ENCODE measurements at places on chromosomes 2 and 18.
A peak's percentile ranks its signal among the peaks of the same experiment; 100 is the strongest.

DNA sequence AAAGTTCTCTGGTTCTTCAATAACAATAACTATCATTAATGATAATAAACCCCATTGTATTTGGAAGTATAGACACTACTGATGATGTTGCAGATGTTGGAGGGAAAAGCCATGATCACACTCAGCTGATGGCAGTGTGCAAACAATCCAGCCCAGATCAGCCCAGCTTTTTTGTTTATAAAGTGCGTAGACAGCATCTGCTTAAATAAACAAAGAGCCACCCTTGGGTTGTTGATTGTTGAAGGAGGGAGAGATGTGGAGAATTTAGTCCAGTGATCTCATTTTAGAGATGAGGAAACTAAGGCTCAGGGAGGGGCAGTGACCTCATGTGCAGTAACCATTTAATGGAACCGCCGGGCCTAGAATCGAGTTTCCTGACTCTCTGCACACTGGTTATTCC lies 56.0 kb upstream of the MEX3C start:
- no peak for DNase-seq

DNA sequence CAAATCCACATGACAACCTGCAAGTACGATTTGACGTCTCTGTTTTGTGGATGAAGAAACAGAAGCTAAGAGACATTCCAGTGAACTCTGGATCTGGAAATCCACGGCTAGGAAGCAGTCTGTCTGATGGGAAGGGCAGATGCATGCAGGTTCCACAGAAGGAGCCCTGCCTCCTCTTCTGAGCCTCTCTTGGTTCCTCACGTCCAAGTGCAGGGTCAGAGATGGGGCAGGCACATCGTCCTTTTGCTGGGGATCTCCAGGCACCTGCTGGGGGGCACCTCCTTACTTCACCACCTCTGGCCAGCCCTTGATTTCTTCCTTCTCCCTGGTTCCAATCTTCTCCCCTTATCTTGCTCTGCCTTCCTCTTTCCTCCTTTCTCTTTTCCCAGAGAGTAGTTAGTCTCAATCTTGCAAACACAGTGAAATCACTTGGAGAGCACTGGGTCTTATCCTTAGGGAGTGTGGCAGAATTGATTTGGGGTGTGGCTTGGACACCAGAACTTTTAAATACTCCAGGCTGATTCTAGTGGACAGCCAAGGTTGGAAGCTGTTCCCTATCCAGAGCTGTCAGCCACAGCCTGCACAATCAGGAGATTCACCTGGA lies 137.8 kb downstream of the BCL2 start:
- no peak for DNase-seq

DNA sequence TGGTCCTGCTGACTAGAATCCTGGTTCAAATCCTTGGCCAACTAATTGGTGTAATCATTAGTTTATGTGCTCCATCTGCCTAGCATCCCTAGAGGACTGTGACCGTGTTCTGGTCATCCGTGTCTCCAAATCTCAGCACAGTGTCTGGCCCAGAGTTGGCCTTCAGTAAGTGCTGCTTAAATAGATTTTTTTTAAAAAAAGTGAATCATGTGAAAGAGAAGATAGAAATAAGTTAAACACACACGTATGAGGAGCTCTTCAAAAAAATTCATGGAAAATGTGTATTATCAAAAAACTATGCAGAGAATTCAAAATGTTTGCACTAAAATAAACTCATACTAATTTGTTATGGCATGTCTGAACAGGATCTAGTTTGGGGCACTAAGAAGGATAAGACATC lies 129.3 kb upstream of the TLK1 start:
- no peak for DNase-seq

DNA sequence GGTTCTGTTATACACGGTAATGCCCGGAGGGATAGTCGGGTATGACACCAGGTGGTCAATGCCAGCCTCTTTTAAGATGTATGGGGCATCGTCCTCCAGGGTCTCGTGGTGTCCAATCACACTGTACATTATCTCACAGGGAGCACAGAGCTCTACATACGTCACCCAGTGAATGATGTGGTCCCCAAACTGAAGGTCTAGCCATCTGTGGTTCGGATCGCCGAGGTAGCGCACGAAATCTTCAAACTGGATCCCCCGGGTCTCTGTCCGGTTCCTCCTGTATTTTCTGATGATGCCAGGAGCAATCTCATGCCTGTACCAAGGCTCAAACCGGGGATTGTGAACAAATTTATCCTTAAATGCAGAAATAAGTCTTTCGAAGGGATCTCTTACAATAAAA lies 24.1 kb downstream of the CHST10 start:
- no peak for DNase-seq

GRCh38 chr2:203569677-203570316 lies 34.7 kb upstream of the RAPH1 start:
- no peak for DNase-seq

GRCh38 chr2:177553176-177553884 lies 160.8 kb downstream of the AGPS start:
- DNase-seq, result no peak

DNA sequence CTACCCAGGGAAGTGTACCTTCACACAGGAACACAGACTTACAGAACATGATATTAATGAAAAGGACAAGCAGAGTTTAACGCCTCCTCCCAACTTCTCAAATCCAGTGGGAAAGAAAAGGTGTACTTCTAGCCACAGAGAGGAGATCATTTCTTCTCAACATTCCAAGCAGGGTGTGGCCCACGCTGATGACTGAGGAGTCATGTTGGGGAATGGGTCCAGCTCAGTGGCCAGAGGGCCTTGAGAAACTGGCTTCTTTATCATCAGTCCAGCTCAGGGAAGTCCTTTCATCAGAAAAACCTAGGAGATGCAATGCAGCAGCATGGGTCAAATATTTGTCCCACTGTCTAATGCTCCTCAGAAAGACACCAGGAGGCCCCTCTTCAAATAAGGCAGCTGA lies 63.0 kb downstream of the RBM43 start:
- DNase-seq, result no peak

- no peak for DNase-seq
Measured at GRCh38 chr2:42848265-42848664, 55.9 kb upstream of the HAAO start.

DNA sequence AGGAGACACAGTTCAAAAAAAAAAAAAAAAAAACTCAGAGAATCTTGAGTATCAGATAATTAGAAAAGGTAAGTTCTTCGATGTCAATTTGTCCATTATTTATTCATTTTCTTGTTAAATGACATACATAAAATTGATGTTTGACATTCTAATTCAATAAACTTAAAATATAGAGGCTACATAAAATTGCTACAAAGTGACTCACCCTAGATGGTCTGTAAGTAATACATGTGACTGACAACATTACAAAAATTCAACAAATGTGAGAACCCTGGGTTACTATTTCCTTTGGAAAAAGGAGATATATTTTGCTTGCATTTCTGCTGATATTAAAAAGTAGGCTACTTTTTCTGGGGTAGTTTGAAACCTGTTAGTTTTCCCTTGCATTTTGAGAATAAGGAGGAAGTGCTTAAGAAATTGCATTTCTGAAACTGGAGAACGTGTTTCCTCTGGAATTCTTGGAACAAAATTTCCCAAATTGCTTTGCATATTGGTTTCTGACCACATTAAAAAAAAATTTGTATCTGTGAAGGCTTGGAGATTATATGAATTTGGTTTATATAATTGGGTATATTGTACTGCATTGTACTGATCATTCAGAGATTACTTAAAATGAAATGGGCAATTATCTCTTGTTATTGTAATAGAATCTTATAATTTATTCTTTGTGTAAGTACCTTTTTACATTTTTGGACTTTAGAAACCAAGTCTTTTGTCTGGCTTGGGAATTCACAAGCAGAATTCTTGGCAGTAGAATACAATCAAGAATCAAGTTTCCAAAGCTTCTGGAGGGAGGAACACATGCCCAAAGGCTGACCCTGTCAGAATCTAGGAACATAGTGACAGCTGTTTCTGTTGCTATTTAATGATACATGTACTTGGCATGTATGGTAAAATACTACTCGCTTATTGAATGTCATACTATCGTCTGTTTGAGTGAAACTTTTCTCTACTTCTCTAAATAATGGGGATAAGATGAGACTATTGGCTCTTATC lies 106.1 kb downstream of the DSEL start:
- DNase-seq, result no peak

DNA sequence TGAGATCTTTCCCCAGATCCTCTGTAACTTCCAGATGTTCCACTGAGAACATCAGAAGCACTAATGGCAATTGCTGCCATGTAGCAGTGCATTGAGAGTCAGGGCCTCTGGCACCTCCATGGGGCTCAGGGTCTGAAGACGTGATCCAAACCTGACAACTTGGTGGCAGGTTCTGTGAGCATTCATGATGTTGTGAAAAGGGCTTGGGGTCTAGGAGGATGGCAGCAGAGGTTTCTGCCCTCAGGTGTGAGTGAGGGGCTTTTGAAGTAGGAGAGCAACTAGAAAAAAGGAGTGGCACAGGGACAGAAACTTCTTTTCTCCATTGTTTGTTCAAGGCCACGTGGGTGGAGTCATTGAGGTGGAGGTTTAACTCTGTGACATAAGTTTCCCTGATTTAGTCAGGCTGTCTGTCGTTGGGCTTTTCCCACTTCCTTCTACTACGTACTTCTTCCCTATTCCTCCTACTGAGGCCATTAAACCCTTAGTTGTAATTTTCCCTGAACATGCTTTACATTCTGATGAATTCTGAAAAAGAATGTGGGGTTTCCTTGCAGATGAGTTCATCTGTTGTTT lies 13.1 kb downstream of the CFLAR start:
- no peak for DNase-seq

GRCh38 chr2:122706757-122707223 lies 951.3 kb downstream of the TSN start:
- DNase-seq, result no peak

DNA sequence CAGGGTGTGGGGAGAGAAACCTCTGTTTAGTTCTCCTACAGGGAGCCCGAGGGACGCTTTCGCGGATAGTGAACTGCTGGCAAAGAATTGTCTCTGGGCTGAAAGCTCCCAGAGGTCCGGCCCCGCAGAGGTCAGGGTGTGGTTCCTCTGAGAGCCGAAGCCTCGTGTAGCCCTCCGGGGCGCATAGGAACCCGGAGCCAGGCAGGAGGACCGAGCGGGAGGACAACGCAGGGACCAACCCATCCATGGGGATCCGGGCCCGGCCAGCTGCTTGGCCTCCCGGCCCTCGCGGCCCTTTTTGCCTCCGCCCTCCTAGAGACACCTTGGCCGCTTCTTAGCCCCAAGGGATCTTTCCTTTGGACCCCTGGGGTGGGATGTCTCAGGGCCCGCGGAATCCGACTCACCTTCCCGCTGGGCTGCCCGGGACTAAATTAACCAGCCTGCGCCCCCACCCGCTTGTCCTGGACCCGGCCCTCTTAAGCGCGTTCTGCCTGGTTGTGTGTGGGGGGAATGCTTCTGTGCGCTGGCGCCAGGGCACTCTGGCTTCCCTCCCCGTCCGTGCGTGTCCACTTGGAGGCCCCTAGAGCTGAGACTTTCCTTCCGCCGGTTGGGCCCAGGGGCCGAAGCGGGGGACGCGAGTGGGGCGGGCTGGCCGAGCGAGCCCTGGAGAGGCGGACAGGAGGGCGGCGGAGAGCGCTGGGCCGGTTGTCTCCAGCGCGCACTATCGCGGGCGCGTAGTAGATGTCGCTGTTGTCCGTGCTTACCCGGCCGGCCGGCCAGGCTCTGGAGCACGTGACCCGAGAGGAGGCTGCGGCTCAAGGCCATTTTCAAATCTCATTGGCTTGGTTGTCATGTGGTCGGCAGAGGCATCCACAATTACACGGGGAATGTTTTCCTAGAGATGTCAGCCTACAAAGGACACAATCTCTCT lies at the start of gene HOXD10:
Gene HOXD10 (plus strand): TSS at position 896 of the 931 bp plus-strand sequence. CDS start 56 bp downstream, outside the sequence.
- no peak for DNase-seq

- no peak for DNase-seq
Measured at GRCh38 chr2:112821142-112821541, 15.4 kb downstream of the IL1B start.

DNA sequence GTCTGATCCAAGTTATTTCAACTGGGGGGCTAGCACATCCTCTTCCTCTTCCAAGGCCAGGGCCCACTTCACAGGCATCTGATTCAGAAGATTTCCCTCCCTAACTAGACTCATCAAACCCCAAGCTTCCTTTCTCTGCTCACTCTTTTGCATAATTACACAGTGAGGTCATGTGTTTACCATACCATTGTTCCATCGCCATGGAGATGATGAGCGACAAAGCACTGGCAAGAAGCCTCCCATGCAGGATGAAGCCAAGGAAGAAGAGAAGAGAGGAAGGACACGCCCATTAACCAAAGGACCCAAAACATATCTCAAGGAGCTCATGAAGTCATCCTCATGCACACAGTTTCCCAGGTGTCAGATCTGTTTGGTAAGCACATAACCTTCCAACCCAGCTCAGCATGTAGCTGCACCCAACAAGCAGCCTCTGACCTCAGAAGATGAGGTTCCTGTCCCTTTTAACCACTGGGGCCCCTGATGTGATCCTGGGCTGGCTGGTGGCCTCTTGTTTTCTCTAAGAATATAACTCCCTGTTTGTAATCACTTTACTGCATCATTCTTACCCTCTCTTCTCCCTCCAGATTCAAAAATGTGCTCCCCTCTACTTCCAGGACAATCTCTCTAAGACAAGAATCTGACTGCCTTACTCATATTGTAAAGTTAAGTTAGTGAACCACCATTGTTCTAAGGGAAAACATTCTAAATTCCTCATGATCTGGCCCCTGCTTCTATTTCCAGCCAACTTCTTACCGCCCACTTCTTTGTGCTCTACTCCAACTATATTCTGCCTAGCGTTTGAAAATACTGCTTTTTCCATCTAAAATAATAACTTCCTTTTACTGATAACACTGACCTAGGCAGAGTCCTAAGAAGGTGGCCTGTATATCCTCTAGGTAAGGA lies 190.1 kb downstream of the TTC32 start:
- DNase-seq, result no peak

DNA sequence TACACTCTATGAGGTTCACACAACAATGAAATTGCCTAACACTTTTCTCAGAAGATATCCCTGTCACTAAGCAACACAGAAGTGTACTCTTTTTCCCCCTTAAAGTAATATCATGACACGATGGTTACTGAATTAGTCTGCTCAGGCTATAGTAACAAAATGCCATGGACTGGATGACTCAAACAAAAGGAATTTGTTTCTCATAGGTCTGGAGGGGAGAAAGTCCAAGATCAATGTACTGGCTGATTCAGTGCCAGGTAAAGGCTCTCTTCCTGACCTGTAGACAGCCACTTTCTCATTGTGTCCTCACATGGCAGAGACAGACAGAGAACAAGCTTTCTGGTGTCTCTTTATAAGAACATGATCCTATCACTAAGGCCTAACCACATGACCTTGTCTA lies 211.9 kb downstream of the RBM43 start:
- DNase-seq, result no peak

- DNase-seq, result peak; percentile 57
Measured at GRCh38 chr2:232325324-232326273, 53.0 kb upstream of the ALPP start.

GRCh38 chr2:132562245-132562644 lies 107.8 kb downstream of the LYPD1 start:
- no peak for DNase-seq

GRCh38 chr2:165013944-165014619 lies 58.8 kb upstream of the SLC38A11 start:
- no peak for DNase-seq

DNA sequence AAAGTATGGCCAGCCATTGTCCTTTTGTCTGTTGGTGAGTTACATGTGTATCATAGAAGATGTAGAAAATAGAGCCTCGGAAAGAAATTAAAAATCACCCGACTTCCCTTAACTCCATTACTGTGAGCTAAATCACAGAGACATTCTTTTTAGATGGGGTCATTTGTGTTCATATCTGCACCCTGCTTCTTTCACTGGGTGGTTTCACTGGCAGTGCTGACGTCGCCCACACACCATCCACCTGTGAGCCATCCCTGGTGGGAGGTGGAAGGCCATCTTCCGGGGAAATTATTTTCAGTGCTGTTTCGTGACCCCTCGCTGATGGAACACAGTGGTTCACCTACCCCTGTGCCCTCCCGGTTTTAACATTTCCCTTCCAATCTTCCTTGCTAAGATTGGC lies 21.2 kb downstream of the SH3BP4 start:
- peak; percentile 35 for DNase-seq

Data from posterior cingulate gyrus (tissue), 11 donors.